Stimulated activated naive CD4-positive, alpha-beta T cell treated with Interleukin-2 at 50 U/mL for 16 hours (primary cell): ENCODE measurements at places on chromosomes 6 and 20.

DNA sequence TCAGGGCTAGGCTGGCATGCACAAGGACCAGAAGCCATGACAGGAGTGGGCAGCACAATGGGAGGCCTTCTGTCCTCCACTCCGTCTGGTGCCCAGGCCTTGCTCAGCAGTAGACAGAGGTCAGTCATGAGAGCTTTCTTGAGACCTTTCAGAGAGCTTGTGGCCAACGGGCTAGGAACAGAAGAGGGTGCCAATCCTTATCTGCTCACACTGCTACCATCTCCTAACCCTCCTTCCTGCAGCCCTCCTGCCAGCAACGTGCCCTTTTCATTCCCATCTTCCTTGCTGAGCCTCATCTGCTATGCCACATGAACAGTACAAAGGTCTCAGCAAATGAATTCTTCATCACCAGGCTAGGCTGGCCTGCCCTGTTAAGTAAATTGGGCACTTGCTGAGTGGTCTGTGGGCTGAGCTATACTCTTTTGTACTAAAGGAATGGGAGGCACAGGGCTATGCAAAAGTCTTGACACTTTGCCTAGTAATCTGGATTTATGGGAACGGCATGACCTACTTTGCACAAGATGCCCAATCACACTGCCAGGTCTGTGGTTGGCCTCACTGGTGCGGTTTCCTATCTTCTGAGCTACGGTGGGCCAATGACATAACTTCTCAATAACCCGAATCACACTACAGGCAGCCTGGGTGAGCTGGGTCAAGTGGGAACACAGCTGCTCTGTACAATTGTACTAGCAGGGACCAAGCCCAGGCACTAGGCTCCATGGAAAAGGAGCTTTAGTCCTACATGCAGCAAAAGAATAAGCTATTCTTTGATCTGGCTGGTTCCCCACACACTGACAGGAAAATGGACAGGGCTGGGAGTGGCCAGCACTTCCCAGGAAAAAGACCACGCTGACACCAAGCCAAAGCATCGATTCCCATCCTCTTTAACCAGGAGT lies 47.8 kb downstream of the ELOVL5 start:
- DNase-seq, result no peak

DNA sequence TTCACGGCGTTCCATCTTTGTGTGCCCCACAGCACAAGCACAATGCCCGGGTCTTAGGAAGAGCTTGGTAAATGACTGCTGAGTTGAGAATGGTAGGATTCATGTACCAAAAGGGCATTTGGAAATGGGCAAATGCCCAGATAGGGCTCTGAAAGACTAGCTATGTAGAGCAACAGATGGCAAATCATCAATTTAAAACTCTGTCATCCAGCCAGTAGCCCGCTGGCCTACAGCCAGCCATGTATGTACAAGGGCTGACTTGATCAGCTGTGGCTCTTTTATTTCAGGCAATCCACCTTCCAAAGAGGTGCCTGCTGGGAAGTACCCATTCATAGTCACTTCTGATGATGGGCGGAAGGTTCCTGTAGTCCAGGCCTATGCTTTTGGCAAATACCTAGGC lies 35.1 kb downstream of the NT5E start:
- no peak for DNase-seq

DNA sequence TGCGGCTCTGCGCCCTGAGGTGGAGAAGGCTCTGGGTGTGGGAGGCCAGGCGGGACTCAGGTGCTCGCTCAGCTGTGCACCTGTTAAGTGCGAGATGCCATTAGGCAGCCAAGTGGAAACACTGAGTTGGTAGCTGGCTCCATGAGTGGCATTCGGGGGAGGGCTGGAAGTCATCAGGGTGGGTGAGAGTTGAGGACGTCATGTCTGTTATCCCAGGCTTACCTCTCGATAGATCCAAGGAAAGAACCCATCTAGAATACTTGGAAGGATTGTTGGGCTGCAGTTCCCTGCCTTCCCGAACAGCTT lies 41.3 kb downstream of the TAF8 start:
- DNase-seq, result no peak

GRCh38 chr6:79874531-79875134 lies 72.7 kb downstream of the ELOVL4 start:
- DNase-seq, result no peak

DNA sequence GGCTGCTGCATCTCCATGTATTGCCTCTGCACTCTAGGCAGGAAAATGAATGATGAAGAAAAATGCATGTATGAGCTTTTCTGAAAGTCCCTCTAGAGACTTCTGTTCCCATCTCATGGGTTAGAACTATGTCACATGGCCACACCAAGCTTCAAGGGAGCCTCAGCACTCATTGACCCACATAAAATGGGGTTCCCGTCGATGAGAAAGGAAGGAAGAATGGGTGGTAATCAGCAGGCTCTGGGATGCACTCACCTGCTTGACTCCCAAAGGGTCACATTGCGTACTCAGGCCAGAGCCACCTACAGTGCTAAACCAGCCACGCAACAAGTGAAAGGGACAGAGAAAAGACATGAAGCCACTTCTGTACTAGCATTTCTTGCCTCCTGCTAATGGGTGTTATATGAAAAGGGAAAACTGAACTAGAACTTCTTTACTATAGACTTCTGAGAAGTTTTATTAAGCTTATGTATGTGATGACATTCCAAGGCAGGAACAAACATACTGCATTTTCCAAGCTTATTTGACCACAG lies 95.8 kb upstream of the GCM1 start:
- no peak for DNase-seq

- no peak for DNase-seq
Observed at GRCh38 chr6:37243816-37244370, 13.7 kb upstream of the TBC1D22B start.

DNA sequence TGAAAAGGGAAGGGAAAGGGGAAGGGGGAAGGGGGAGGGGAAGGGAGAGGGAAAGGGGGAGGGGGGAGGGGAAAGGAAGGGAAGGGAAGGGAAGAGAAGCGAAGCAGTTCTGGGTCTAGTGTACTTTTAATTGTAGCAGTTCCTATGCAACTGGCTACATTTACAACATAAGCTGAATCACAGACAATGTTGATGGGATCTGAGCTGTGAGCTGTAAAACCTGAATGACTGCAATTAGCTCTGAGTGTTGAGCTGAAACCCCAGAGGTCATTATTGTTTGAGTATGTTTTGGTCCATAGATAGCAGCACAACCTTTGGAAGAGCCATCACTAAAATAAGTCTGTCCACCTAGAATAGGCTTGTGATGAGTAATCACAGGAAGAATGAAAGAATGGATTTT lies 7.2 kb upstream of the ABHD12 start:
- DNase-seq, result no peak
